ENCODE measurements at places on chromosomes 4 and X. TPM values are rescaled to one million over a fixed set of nuclear protein-coding genes. Genes with fewer than 3 reads are reported as not detected.

GLOD5 gene
- not detected for total RNA-seq

HHIP gene
- total RNA-seq, result 217 TPM

P2RY4 gene
- not detected for total RNA-seq

SLC25A31 gene
- not detected for total RNA-seq

DCAF8L1 gene
- not detected for total RNA-seq

BEX1 gene
- 0.20 TPM for total RNA-seq

MAGEA4 gene
- not detected for total RNA-seq

- DNase-seq, result no peak
These were observed 19.3 kb downstream of the ARHGEF9 start for GRCh38 chrX:63765712-63766111.

DNA sequence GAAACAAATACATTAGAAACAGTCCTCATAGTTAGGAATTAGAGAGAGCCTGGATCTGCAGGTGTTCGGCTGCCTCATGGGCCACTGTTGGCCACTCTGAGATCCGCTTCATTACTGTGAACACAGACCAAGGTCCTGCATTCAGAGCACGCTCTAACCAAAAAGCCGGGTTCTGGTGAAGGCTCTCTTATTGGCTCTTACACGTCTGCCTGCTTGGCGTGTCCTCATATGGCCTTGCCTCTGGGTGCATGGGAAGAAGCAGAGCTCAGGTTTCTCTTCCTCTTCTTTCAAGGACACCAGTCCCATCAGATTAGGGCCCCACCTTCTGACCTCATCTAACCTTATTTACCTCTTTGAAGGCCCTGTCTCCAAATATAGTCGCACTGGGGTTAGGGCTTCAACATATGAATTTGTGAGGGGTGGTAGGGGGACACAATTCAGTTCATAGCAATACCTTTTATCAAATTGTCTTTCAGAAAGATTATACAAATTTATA, 37.1 kb upstream of the ELF2 start:
- DNase-seq, result no peak

- DNase-seq, result no peak
These were observed 35.1 kb downstream of the CLDN22 start for GRCh38 chr4:183284965-183285364.

DNA sequence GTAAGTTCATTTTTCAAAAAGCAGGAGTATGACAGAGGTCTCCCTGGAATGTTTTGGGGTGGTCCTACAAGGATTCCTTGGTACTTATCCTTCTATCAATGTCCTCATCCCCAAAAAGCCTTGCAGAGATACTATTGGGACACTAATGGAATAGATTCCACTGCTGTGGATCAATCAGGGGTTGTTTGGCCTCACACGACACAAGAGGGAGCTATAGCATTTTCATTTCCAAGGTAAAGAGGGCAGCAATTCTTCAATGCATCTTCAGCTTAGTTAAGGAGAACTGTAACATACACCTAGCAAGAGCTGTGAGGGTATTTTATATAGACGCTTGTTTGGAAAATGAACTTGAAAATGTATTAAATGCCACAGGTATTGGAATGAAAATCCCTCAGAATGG, 50.9 kb downstream of the USP26 start:
- DNase-seq, result no peak

- DNase-seq, result no peak
These were observed 71.2 kb downstream of the TRPC5 start for GRCh38 chrX:112011376-112011775.

DNA sequence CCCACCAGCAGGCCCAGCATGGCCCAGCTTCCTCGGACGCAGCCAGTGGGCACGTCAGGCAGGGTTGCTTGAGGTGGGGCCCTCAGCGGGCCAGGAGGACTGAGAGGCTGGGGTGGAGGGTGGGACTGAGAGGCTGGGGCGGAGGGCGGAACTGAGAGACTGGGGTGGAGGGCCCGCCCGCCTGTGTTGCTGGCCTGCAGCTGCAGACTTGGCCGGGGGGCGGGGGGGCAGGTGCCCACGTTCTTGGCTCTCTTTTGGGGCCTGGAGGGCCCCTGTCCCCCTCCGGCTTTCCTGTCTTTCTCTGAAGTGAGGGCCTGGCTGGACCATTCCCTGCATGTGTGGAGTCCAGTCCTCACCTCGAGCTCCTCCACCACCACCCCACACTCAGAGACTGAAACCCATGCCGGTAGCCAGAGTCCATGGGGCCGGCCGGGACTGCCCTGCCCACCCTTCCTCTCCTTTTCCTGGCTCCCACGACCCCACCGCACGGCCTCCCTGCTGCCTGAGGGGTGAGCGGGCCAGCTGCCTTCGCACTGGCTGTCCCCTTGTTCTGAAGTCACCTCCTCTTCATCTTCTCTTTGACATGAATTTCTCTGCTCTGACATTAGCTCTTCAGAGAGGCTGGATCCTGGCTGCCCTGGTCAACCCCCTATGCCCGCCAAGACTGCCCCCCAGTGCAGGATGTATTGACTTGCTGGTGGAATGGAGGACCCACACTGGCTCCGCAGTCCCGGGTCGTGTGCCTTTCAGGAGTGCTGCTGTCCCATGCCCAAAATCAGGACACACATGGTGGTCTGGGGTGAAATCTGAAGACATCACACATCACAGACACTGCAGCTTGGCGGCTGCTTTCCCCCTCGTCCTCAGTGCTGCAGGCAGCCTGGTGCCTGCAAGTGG, 10.1 kb upstream of the NKX1-1 start:
- no peak for DNase-seq

DNA sequence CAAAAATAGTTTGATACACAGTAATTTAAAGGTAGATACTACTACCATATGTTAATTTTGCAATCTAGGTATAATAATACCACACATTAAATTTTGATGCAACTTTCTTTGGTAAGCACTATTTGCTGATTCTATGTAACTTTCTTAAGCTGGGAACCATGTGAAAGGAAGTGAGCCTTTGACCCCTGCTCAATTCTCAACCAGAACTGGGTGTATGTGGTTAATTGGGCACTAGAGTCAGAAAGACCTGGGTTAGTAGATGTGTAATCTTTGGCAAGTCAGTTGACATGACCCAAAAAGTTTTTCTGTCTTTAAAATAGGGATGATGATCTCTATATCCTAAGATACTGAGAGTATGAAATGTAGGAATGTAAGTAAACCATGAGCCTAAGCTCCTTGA, 22.4 kb downstream of the TLR2 start:
- DNase-seq, result no peak

DNA sequence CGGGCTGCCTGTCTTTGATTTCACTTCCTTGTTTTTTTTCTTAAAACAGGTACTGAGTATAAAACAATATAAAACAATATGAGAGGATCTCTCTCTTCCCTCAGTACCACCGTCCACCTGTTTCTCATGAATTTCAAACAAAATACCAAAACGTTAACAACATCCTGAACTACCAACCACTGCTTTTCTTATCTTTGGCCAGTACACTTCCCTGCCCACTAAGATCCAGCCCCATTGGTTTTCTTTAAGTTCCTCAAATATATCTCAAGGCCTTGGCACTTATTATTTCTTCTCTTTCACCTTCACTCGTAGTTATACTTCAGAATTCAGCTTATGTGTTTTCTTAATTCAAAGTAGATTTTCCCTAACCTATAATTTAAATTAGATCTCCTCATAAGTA, 370.2 kb upstream of the GRIA3 start:
- no peak for DNase-seq

GRCh38 chr4:5650040-5650439, 58.3 kb downstream of the EVC2 start:
- no peak for DNase-seq

DNA sequence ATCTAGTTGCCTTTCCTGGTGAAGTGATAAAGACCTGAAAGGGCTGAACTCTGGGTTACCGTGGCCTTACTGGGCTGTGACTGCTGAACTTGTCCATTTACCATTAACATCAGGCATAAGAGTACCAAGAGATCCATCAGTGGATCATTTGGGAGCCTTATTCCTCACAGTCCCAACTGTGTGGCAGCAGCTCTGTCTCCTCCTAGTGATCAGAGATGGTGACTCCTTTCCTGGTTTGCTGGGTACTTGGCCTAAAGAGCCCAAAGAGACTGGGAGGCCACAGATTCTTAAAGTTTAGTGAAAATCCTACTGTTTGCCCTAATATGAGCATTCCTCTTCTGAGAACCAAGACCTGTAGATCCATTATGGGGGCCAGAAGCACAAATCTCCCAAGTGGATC, 56.3 kb upstream of the ATP6AP2 start:
- DNase-seq, result no peak
